ENCODE measurements at places on chromosomes 7 and 10.

DNA sequence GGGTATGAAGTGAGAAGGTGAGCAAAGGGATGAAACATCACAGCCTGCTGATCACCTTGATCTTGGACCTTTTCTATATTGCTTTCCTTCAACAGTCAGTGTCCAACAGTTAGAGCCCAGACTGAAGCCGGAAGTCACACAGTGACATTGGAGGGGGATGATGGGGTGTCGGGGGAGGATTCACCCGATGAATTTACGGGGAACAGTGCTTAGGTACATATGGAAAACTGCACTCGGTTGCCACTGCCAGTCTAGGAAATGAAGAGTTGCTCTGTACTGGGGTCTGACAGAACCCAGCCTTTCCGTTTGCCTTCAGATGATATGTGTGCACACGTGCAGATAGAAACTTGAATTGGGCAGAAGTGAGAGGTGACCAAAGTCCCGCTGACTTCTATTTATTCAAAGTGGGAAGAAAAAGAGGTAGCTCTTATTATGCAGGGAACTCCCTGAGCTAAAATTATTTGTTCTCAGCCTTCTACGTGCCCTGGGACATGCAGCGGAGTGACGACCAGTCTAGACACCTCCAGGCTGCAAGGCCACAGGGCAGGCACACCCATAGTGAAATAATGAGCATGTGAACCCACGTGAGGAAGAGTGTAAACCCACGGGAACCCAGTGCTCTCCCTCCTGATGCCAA lies 107.2 kb upstream of the INHBA start:
- no peak for DNase-seq

DNA sequence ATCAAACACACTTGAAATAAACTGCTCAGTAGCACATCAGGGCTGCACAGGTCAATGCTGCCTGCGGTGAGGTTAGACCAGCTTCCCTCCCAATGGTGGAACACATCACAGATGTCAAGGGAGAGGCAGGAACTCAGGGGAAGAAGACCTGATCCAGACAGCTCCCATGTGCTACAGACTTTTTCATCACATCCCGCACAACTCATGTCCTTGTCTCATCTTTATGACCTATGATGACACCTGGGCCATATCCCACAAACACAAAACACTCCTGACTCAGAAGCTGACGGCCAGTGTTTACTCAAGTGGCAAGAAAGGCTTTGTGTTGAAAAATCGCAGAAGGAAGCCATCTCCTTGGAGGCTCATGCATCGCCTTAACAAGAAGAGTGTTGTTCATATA lies 91.6 kb downstream of the HTR5A start:
- no peak for DNase-seq

- no peak for DNase-seq
These were observed 82.6 kb downstream of the ATE1 start for GRCh38 chr10:121845044-121845784.

GRCh38 chr7:151320263-151320845 lies 21.3 kb upstream of the NUB1 start:
- no peak for DNase-seq

DNA sequence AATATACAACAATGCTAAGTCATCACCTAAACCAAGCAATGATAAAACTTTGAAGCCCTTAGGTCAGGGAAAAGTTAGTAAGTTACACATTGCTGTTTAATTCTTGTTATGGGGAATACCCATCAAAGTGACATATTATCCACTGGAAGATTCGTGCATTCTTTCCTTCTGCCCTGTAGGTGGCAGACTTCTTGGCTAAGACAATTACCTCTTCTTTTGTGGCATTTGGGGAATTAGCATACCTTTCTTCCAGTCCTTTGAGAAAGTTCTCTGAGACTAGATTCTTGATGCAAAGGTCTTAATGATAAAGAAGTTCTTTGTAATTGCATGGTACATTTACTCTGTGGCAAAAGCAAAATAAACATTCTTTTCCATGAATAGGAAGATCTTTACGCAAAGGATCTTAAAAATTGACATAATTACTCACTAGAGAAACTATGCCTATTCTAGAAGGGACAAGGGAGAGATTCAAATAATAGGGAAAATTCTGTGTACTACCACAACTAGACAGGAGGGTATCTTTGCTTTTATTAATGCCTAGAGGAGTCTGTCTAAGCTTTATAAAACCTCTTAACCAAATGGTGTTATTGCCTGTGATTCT lies 395.9 kb downstream of the GRM8 start:
- no peak for DNase-seq

DNA sequence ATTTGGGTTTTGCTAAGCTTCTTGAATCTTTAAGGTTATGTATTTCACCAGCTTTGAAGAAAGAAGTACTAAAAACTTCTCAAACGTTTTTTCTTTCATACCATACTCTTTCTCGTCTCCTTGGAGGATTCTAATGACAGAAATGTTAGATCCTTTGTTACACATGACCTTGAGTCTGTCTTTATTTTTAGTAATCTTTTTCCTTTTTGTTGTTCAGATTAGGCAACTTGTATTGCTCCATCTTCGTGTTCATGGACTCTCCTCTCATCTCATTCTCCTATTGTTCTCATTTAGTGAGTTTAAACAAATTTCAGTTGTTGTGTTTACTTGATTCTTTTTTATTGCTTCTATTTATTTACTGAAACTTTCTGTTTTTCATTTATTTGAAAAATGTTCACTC lies 73.7 kb downstream of the WDFY4 start:
- no peak for DNase-seq

DNA sequence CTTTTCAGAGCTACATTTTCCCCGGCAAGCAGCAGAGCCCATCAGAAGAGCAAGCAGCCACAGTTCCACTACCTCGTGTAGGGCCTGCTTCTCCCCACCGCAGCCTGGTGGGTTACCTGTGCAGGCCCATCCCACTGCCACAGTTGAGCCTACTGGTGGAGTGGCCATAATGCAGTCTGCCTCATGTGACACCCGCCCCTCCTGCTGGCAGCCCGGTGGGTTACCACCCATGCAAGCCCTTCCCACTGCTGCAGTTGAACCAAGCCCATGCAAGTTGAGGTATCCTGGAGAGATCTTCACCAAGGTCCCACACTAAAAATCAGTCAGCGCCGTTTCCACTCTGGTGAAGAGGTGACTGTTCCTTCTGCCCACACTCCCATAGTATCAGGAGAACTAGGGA lies 32.1 kb upstream of the CNNM1 start:
- DNase-seq, result no peak

- DNase-seq, result no peak
These were observed 4.7 kb upstream of the HIP1 start for GRCh38 chr7:75743455-75743859.

DNA sequence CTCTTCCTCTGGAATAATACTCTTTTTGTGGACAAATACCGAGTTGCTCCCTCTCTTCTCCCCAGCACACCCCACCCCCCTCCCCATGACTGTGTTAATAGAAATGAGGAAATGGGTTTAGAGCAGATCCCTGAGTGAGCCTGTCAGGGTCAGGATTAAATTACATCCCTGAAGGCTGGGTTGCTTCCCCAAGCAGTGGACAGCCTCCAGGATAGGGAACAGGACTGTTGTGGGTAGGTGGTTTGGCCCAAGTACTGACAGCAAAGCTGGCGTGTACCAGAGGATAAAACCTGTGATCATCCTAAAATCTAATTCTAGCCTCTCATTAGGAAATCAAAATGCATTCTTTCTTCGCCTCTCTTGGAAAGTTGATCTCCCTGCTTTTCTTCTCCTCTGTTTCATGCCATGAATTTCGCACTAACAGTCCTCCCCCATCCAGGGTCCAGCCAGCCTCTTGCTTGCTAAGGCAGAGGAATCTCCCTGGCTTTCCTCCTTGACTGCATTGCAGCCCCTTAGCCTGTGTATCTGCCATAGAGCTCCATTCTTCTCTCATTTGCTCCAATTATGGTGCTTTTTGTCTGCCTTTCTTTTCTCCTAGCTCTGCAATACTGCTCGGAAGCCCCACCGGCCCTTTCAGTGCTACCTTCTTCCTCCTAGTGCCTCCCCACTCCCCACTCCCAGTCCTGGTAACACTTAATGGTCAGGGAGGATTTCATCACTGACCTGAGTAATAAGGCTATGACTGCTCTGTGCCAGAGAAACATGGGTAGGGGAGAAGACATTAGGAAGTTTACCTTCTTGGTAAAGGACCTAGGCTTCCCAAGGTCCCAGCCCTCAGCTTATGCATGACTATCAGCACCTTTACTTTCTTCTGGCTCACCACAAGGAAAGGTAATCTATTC lies 8.4 kb downstream of the LRRC4 start:
- no peak for DNase-seq

- no peak for DNase-seq
These were observed 476.9 kb downstream of the KCNMA1 start for GRCh38 chr10:77160679-77161078.

DNA sequence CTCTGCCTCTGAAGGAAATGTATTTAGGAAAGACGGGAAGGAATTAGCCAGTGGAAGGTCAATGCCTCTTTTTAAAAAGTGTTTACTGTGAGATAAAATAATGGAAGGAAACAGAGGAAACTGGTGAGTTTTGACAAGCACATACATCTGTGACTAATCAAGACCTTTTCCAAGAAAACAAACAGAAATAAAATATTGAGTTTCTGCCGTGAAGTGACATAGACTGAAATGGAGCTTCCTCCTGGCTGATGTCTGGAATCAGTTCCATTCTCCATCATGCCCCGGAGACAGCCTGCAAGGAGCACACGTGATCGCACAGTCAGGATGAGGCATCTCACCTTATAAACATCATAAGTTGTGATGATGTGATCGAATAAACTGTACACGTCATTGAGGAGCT lies 30.7 kb downstream of the TECTB start:
- DNase-seq, result no peak

DNA sequence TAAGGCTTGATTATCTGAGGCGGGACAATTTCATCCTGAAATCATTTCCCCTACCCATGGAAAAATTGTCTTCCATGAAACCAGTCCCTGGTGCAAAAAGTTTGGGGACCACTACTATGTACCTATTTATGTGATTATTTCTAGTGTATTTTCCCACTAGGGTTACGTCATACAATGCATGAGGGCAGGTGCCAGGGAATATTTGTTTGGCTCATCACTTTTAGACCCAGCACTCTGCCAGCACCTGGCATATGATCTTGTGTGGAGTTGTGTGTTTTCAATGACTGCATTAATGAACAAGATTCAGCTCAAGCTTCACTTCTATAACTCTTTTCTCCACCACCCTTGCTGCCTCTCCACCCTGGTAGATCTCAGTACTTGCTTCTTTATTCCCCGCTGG lies 73.3 kb upstream of the TNKS2 start:
- no peak for DNase-seq

GRCh38 chr7:2637505-2638223 lies 5.9 kb downstream of the TTYH3 start:
- no peak for DNase-seq

- no peak for DNase-seq
These were observed 437.3 kb downstream of the CCSER2 start for GRCh38 chr10:84765656-84766055.

DNA sequence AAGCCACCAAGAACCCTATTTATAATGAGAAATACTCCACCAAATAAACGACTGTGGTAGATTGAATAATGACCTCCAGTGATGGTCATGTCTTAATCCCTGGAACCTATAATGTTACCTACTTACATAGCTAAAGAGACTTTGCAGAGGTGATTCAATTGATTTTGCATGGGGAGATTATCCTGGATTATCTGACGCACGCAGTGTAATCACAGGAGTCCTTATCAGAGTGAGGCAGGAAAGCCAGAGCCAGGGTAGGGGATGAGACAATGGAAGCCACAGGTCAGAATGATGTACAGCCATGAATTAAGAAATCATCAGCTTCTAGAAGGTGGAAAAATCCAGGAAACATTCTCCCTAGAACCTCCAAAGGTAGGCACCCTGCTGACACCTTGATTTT lies 286.4 kb upstream of the SP4 start:
- no peak for DNase-seq

DNA sequence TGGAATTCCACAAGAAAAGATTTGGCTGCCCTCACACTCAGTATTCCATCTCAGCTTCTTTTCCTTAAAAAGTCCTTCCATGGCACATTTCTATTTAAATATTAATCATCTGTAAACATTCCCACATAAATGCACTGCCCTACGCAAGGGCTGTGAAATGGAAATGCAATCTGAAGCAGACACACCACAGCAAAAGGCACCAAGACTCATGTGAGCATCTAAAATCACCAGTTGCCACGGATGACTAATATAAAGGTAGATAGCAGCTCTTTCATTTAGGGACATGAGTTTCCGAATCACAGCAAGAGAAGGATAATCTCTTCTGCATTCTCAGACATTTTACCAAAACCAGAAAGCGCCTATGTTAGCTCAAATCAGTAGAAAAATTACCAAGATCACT lies 31.6 kb downstream of the COA1 start:
- DNase-seq, result no peak

GRCh38 chr10:77101341-77101740 lies 536.3 kb downstream of the KCNMA1 start:
- no peak for DNase-seq

DNA sequence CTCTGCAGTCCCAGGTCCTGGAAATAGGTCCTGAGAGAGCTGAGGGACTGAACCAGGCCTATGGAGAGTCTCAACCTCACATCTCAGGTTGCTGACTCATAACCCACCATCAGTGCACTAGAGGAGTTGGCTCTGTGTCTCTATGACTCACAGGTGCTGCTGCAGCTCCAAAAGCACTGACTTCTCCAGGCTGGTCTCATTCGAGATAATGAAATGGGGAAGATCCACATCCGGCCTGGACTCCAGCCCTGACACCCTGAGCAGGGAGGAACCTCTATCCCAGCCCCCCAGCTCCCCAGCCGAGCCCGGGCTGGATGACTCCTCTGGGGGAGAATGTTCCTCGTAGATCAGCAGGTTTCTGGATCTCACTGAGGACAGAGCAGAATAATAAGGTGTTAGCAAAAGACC lies 35.5 kb upstream of the DGKI start:
- no peak for DNase-seq

DNA sequence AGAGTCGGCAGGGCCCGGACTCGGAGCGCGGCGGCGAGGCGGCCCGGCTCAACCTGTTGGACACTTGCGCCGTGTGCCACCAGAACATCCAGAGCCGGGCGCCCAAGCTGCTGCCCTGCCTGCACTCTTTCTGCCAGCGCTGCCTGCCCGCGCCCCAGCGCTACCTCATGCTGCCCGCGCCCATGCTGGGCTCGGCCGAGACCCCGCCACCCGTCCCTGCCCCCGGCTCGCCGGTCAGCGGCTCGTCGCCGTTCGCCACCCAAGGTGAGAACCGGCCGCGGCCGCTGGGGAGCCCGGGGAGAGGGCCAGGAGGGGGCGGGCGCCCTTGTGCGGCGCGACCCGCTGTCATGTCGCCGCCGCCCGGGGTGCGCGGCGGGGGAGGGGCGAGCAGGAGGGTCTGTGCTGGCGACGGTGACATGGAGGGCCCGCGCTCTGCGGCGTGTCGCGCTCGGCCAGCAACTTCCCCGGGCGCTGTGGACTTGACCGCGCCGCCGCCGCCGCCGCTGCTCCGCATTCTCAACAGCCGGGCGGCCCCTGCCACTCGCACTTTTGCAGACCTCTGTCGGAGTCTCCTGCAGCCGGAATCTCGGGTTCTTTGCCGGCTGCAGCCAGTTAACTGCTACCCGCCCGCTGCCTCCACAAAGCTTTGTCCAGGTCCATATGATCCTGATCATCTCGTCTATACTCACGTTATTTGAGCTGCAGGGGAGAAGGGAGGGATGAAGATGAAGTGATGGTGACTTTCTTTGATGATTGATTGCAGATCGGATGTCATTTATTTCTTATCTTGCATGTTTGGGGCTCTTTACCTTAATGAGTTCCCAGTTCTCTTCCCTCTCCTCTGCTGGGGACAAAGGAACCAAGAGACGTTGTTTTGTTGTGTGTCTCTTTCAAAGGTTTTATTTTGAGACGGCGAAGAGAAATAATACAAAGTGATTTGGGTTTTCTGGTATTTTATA lies 869 bp downstream of the TRIM24 start:
- DNase-seq, result peak; percentile 24

- DNase-seq, result no peak
These were observed 82.0 kb downstream of the MKX start for GRCh38 chr10:27663621-27664020.

- no peak for DNase-seq
These were observed 12.9 kb upstream of the LSMEM1 start for GRCh38 chr7:112467867-112468266.
